Activated T-cell treated with anti-CD3 and anti-CD28 coated beads, Interleukin-2, amount 50 U/mL, for 72 hours (primary cell): ENCODE measurements at places on chromosomes 16 and 17. TPM values are rescaled to one million over a fixed set of nuclear protein-coding genes. Genes with fewer than 3 reads are reported as not detected.
A peak's percentile ranks its signal among the peaks of the same experiment; 100 is the strongest.

DNA sequence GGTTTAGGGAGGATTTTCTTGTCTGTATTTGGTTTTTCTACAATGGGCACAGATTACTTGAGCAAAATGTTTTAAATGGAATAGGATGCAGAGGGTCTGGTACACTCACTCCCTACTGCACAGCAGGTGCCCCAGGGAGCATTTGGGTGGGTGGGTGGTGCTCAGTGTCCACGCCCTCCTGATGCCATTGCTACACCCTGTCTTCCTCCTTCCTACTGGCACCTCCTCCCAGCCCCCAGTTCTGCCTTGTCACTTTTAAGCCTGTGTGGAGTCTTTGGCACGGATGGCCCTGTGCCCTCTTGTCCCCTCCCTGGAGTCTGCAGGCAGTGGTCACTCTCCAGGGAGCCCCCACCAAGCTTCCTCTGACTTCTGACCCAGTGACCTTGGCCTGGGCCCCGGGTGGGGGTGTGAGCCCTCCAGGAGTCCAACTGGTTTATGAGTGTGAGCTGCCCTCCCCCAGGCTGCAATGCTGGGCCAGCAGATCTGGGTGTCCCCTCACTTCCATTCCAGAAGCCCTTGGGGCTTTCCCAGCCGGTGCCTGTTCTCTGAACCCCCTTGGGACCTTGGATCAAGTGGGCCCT is 15.5 kb downstream of the LLGL2 start:
- DNase-seq, result no peak

DNA sequence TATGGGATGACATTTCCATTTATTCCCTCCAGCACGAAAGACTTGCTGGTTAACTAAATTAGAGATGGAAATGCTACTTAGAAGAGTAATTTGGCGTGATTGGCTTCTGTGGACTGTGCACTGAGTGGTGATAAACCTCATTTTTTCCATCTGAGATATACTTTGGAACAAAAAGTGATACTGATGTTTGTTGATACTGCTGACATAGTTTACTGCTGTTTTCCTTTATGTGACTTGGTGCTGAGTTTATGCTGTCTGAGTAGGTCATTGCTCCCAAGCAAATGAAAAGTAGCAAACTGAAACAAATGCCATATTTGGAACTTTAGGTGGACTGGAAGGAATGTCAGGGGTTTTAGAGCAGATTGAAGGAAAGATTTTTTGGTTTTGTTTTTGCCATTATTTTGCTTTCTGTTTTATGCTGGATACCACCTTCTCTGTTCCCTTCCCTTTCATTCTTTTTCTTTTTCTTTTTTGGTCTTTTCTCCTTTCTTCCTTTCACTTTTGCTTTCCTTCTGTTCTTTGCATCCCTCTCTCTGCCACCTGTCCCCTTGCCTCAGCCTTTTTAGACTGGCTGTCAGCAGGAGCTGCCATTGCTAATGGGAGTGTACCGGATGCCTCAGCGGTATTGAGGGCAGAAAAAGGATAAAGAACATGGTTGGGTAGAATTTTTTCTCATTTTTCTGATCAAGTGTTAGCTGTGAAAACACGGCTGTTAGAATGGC is 41.8 kb downstream of the NUP93 start:
- no peak for DNase-seq

- DNase-seq, result no peak
Observed at GRCh38 chr16:59048876-59049275, 314.8 kb upstream of the GOT2 start.

DNA sequence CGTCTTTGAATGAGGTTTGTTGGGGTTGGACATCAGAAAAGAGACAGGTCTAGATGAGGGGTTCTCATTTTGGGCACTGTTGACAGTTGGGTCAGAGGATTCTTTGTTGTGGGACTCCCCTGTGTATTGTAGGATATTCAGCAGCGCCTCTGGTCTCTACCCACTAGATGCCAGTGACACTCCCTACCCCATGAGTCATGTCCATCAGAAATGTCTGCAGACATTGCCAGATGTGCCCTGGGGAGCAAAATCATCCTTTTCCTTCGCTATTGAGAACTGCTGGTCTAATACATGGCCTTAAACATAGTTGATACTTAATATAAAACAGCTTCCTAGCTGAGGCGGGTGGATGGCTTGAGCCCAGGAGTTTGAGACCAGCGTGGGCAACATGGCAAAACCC is 3.1 kb downstream of the ABAT start:
- DNase-seq, result no peak

- no peak for DNase-seq
Observed at GRCh38 chr16:6374821-6375220, 957.8 kb upstream of the RBFOX1 start.

GRCh38 chr16:6068063-6068462 is 970.5 kb upstream of the EEF2KMT start:
- no peak for DNase-seq

- DNase-seq, result peak; percentile 85
Observed at GRCh38 chr17:58317421-58318064, 11.1 kb downstream of the TSPOAP1 start.

- DNase-seq, result no peak
Observed at GRCh38 chr16:83355570-83356218, 452.1 kb upstream of the HSBP1 start.

- no peak for DNase-seq
Observed at GRCh38 chr17:12485361-12485906, 180.3 kb upstream of the MYOCD start.

GRCh38 chr16:84973236-84973635 is 38.1 kb downstream of the ZDHHC7 start:
- DNase-seq, result no peak

- peak; percentile 57 for DNase-seq
Observed at GRCh38 chr17:79707931-79708891, 22.5 kb upstream of the ENPP7 start.

DNA sequence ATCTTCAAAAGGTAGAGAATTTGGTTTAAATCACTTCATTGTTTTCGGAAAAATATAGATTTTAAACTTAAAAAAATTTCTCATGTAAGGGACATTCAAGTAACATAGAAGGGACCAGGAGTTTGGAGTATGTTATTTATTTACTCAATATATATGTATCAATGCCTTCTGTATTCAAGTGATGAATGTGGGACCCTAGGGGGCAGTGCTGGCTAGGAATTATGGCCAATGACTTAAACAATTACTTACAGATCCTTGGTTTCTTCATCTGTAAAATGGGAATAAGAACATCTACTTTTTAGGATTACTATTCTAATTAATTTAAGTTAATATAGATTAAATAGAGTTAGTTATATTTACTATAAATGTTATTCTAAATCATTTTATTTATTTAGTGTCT is 886.3 kb upstream of the RBFOX1 start:
- DNase-seq, result no peak

GRCh38 chr16:12377497-12377896 is 401.0 kb downstream of the SNX29 start:
- no peak for DNase-seq

DNA sequence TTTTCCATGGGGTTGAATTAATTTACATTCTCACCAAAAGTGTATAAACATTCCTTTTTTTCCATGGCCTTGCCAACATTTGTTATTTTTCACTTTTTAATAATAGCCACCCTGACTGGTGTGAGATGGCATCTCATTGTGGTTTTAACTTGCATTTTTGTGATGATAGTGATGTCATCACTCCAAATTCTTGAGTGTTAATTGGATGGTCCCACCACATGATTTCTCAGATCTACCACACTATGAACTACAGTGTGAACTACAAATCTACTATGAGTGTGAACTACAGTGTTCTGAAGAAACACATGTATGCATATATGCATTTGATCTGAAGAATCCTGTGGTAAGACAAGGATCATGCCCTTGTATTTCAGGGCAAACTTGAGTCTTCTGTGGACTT is 340.1 kb downstream of the ABCC12 start:
- no peak for DNase-seq

- peak; percentile 30 for DNase-seq
Observed at GRCh38 chr17:74860229-74860871, 665 bp upstream of the GRIN2C start.

GRCh38 chr17:64145751-64146417 is 15.9 kb upstream of the ERN1 start:
- DNase-seq, result peak; percentile 96

GRCh38 chr16:26026709-26027450 is 335.1 kb downstream of the HS3ST4 start:
- no peak for DNase-seq

DNA sequence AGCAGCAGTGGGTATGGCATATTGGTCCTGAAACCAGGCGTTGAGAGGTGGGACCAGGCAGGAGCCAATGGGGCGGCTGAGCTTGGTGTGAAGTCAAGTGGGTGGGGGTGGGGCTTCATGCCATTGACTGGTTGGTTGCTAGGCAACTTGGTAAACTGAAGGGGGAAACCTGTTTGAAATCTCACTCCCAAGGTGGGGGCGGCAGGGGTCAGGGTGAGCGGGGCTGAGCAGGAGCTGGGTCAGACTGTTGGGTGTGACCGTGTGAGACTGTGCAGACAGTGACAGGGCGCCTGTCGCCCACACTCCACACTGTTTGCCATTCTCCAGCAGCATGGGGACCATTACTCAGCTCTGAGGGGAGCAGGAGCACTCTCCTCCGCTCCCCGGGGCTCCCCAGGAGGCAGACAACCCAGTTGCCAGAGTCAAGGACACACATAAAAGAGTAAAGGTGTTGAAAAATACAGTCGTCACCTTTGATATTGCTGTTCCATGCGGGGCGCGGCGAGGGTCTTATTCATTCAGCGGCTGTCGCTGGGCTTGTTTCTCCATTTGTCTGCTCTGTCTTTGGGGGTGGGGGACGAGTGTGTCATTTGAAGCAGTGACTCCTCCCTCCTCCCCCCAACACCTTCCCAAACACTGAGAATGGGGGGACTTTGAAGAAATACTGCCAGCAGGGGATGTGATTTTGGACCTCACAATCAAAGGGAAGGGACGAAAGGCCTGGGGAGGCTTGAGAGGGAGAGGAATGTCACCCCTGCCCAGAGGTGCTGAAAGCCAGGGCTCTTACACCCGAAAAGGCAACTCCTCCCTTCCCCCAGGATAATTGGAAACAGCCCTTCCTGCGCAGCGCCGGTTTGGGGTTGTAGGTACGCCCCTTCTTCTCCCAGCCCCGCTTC is 1.2 kb upstream of the EFNB3 start:
- no peak for DNase-seq

DNA sequence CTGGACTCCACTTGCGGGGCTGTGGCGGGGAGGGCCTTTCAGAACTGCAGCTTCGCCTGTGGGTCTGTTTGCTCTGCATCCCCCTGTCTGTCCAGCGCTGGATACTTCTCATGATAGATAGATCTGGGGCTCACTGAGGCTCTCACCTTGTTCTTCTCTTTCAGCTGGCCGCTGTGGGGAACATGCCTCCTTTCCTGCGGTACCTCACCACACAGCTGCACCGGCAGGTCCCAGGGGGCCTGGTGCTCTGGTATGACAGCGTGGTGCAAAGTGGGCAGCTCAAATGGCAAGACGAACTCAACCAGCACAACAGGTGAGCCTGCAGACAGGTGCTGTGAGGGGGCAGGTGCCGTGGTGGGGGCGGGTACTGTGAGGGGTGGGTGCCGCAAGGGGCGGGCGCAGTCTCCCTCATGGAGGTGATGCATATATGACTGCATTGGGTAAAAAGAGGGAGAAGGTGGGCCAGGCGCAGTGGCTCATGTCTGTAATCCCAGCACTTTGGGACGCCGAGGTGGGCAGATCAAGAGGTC is 6.2 kb downstream of the ENGASE start:
- DNase-seq, result no peak

The TP53TG3C gene
- not detected for total RNA-seq

The STAC2 gene
- total RNA-seq, result not detected

The KRTAP17-1 gene
- not detected for total RNA-seq

The ZNF385C gene
- total RNA-seq, result 1.6 TPM

The SLC2A4 gene
- total RNA-seq, result 0.07 TPM

The ATP6V0D1 gene
- total RNA-seq, result 27.9 TPM

The TBX6 gene
- 5.8 TPM for total RNA-seq

The CCL11 gene
- not detected for total RNA-seq

The PROCA1 gene
- total RNA-seq, result 8.0 TPM

The GINS2 gene
- 32.6 TPM for total RNA-seq
